ENCODE measurements at places on chromosomes 7 and 10.

DNA sequence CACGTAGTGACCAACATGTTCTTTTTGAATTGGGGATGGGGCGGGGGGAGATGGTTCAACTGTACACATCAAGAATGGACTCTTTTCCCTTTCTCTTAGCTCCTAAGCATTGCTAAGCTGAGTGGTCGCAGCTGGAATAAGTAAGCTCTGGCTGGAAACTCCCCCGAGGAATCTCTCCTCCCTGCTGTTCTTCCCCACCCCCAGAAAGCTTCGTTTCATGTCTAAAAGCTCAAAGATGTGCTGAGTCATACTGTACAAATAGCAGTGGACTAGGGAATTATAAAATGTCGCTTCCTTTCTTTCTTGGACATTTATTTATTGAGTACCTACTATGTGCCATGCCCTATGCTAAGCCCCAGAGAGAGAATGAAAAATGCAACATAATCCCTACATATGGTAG, 191.1 kb upstream of the ADO start:
- DNase-seq = no peak

DNA sequence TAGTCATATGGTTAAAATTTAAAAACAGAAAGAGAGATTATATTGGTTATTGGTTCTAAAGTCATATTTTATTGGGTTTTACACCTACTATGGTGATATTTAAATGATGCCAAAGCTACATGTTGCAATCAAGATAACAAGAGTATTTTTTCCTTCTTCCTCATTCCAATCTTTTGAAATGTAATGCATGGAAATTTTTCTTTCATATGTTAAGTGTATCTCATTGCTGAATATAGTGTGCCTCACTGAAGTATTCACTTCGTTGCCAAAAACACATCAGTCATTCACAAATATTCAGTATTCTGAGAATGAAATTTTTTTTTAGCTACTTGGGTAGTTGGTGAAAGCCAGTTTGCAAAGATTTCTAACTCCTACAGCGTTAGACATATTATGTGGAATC, 19.5 kb downstream of the HDAC9 start:
- no peak for DNase-seq

DNA sequence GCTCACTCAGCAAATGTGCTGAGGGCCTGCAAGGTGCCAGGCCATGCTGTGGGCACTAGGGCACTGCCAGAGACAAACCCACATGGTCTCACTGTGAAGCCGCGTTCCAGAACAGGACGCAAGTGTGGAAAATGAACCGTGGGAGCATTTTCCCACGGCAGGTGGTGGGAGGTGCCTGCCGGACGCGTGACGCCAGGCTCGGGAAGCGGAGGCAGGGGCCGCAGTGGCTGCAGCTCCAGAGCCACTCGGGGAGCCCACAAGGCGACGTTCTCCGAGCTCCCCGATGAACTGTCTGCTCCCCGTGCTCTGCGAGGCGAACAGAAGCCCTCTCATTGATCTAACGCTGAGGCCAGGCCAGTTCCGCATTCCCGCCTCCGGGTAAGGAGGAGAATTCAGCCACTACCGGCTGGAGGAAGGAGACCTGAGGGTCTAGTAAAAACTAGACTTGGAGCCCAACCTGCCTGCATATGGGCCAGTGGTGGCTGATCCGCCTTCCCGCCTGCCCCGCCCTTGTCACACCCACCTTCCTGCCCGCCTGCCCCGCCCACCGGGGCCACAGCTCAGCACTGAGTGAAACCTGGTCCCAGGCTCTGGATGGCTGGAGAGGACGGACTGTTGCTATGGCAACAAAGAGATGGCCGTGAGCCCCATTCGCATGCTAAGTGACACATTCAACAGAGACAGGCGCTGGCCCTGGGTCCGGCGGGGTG, 13.1 kb downstream of the ADGRA1 start:
- DNase-seq = peak; percentile 29

DNA sequence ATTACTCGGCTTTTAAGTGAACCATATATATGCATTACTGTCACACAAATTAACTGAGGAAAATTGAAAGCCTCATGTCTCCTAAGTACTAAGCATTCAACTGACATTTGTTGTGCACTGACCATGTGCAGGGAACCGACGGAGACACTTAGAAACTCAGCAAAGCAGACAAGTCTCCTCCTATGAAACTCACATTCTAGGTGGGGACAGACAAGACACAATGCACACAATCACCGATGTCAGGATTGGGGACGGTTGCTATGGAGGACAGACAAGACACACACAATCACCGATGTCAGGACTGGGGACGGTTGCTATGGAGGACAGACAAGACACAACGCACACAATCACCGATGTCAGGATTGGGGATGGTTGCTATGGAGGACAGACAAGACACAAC, 134.0 kb downstream of the PTPRN2 start:
- no peak for DNase-seq

DNA sequence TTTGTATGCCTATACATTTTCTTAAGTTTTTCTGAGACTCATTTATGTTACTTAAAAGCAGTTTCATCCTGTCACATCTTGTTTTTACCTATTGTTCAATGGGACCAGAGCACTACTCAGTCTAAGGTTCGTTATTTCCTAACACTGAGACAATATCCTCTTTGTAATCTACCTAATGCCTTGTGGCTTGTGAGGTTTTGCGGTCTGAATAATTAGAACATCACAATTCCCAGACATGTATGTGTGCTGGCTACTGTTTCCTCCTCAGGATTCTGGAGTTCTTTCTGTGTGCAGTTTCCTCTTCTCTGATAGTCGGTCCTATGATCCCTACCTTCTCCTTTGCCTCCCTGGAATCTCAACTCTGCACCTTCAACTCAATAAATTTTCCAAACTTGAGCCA, 620.2 kb downstream of the ANKRD7 start:
- no peak for DNase-seq

GRCh38 chr7:18505870-18506460, 10.4 kb downstream of the HDAC9 start:
- no peak for DNase-seq
